ENCODE measurements at places on chromosomes 16 and 17.

DNA sequence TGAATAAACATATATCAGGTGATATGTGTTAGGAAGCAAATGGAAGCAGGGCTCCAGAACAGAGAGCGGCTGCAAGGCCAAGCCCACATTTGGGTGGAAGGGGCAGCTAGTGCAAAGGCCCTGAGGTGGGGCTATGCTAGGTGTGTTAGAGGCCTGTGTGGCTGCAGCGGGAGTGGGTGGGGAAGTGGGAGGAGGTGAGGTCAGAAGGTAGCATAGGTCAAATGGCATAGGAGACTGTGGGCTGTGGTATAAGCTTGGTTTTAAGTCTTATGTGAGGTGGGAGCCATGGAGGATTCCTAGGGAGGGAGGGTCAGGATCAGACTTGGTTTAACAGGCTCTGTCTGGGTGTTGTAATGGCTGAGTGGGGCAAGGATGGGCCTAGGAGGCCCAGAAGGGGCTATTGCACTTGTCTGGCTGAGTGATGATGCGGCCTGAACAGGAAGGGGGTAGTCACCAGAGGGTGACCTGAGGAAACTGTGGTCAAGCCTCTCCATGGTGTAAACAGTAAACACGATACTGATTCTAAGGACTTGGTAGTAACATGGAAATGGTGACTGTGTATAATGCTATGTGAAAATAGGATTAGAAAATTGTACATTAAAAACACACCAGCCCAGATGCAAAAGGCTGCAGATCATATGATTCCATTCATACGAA, 31.1 kb downstream of the RAI1 start:
- DNase-seq: no peak

DNA sequence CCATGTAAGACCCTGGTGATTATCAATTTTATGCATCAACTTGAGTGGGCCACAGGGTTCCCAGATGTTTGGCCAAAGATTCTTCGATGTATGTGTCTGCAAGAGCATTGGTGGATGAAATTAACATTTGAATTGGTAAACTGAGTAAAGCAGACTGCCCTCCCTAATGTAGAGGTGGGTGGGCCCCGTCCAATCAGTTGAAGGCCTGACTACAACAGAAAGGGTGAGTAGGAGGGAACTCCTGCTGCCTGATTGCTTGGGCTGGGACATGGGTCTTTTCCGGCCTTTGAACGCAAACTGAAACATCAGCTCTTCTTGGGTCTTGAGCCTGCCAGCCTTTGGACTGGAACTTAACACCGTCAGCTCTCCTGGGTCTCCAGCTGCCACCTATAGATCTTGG, 90.6 kb downstream of the BMERB1 start:
- no peak for DNase-seq

GRCh38 chr16:53152329-53152728, 97.5 kb downstream of the CHD9 start:
- DNase-seq: no peak

DNA sequence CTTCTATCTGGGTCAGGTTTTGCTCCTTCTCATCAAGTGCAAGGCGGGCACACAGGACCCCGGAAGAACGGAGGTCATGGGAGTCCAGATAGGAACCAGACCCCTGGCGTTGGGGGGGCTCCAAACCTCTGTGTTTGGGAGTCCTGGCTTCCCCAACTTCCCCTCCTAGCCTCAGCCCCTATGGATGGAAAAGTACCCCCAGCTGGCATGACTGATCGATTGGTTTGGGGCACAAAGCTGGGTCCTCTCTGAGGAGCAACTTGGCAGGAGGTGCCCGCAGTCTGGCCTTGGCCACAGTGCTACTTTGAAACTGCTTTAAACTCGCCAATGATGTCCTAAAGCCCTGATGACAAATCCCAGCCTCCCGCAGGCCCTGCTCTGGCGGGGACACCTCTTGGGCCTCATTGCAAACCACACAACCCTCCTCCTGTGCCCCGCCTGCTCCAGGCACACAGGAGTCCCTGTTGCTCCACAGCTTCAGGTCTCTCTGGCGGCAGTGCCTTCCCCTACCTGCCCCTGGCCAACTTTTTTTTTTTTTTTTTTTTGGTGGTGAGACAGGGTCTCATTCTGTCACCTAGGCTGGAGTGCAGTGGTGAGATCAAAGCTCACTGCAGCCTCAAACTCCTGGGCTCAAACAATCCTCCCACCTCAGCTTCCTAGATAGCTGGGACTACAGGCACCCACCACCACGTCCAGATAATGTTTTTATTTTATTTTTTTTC, 38.0 kb upstream of the SNN start:
- DNase-seq: no peak

DNA sequence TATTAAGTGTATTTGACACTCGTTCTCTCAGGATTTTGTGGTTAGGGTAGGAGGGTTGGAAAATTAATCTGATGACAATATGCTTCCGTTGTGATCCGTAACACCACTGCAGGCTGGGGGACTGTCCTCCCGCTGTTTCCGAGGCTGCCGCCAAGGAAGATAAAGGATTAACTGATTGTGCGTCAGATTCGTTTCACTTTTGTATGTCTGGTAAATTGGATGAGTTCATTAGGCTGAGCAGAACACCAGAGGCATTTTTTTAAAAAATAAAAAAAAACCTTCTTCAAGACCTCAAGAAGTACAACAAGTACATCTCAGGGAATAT, 486.7 kb upstream of the SALL1 start:
- no peak for DNase-seq

DNA sequence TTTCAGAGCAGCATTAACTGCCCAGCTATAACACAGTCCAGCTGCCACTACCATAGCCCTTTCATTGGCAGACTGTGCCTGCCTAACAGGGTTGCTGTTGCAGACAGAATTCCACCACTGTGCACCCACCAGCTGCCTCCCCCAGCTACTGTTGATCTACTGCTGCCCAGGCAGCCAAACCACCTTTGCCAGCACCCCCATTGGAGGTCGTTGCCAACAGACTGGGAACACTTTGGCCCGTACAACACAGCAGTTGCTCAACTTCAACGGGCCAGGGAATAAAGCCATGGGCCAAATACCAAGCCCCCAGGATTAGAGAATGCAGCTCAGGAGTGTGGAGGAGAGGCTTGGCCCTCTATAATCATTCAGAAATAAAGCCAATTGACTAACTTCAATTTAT, 473.6 kb downstream of the CDH11 start:
- DNase-seq: no peak

Measured in NCI-H1048 (cell line).